ENCODE measurements at places on chromosomes 5 and 9.

DNA sequence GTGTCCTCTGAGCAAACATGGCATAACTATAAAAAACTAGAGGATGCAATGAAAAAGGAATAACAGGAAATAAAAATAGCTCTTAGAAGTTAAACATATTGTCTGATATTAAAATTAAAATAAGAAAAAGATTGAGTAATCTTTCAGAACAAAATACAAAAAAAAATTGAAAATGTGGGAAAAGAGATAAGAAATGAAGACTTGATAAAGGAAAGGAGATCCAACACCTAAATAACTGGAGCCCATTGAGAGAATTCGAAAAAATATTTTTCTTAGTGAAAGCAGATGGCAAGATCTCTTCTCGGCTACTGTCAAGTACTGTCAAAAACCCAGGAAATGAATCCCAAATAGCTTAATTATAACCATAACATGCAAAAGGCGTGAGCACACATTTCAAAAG, 24.9 kb downstream of the LIFR start:
- no peak for DNase-seq

- no peak for DNase-seq
Measured at GRCh38 chr9:129309906-129310305, 131.8 kb upstream of the IER5L start.

GRCh38 chr5:142740474-142741242, 29.5 kb upstream of the ARHGAP26 start:
- DNase-seq: no peak

GRCh38 chr5:5128766-5129165, 11.4 kb upstream of the ADAMTS16 start:
- no peak for DNase-seq

- DNase-seq: peak; percentile 4
Measured at GRCh38 chr9:347667-348292, 133.1 kb downstream of the DOCK8 start.

DNA sequence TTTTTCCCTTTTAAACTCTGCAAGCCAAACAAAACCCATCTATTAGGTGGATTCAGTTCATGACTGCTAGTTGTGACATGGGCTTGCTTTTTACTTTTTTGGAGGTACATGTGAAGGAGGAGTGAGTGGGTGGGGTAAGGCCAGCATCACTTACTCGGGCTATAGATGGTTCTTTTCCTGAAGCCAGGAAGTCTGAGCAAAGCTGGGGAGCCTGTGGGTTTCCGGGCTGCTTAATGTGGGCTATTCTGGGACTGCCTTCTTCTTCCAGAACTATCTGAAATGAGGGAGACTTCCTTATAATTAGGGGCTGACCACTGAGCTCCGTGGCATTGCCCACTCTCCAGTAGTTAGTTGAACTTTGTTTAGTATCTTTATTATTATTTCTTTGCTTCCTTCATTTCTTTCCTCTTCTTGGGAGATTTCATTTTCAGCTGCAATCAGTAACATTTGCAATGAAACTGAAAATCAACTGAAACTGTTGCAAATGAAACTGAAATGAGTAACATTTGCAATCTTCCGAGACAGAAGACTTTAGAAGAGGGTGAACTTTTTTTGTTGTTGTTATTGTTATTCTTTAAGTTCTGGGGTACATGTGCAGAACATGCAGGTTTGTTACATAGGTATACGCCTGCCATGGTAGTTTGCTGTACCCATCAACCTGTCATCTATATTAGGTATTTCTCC, 204.9 kb downstream of the LRRC70 start:
- DNase-seq: no peak

GRCh38 chr5:88045931-88046461, 222.6 kb downstream of the TMEM161B start:
- no peak for DNase-seq

Measured in hepatic stellate cell (primary cell).